ENCODE measurements at places on chromosomes 11 and 22. TPM values are rescaled to one million over a fixed set of nuclear protein-coding genes. Genes with fewer than 3 reads are reported as not detected.

- DNase-seq = no peak
Measured at GRCh38 chr22:45657701-45658100, 13.9 kb upstream of the ATXN10 start.

DNA sequence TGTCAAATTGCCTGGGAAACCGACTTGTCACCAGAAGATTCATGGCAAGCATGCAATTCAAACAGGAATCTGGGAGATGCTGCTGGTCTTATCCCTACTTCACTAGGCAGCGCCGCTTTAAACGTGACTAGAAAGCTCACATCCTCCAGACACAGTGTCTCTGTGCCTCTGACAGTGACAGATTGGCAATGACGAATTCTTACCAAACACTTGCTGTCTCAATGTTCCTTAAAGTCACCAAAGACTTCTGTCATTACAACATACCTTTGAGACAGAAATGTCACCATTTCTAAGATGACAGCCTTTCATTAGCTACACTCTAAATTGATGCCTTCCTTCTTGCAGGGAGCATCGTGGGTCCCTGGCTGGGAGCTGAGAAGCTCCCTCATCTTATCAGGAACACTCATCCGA, 197.8 kb downstream of the CWF19L2 start:
- DNase-seq = no peak

- DNase-seq = no peak
Measured at GRCh38 chr11:87141980-87142514, 104.3 kb downstream of the TMEM135 start.

DNA sequence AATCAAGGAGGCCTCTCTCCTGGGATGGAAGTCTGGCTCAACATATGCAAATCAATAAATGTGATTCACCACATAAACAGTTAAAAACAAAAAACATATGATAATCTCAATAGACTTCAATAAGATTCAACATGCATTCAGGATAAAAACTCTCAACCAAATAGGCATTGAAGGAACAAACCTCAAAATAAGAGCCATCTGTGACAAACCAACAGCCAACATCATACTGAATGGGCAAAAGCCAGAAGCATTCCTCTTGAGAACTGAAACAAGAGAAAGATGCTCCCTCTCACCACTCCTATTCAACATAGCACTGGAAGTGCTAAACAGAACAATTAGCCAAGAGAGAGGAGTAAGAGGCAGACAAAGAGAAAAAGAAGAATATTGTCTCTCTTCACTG, 54.0 kb upstream of the SEZ6L start:
- DNase-seq = no peak

The GLB1L2 gene
- total RNA-seq = 55.7 TPM

The TEX54 gene
- total RNA-seq = not detected

The ACAD8 gene
- 25.5 TPM for total RNA-seq

The LRRN4CL gene
- 40.4 TPM for total RNA-seq

Data from sigmoid colon (tissue), 7 donors.